ENCODE measurements at places on chromosomes 11 and 22.
A peak's percentile ranks its signal among the peaks of the same experiment; 100 is the strongest.

DNA sequence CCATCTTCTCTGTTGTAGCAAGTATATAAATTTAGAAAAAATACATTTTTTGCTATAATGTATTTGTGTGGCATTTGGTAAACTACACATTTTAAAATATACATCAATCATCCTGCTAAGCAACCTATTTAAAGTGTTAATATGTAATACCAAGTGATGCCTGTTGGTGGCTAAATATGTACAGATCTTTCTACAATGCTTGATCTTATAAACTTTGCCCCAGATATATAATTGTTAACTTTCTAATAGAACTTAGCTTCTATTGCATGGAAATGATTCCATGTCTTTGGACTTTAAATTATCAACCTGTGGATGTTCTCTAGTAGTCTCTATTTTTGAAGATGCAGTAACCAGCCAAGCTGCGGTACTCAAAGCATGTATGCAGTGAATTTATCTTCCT lies 1260.4 kb upstream of the RAG2 start:
- no peak for DNase-seq

DNA sequence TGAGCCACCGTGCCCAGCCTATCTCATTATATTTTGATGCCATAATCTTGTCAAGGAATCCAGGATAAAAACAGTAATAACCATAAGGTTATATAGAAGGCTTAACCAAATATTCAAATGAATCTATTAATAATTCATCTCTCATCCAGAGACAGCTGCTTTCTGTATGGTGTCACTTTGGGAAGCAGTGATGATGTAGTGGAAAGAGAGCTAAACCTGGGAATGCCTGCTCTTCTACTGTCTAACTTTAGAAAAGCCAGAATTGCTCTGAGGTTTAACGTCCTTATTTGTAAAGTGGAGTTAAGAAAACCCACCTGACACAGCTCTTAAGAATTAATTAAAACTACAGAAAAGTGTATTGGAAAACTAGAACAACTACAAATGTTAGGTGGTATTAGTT lies 29.3 kb upstream of the OR10D3 start:
- DNase-seq = no peak

DNA sequence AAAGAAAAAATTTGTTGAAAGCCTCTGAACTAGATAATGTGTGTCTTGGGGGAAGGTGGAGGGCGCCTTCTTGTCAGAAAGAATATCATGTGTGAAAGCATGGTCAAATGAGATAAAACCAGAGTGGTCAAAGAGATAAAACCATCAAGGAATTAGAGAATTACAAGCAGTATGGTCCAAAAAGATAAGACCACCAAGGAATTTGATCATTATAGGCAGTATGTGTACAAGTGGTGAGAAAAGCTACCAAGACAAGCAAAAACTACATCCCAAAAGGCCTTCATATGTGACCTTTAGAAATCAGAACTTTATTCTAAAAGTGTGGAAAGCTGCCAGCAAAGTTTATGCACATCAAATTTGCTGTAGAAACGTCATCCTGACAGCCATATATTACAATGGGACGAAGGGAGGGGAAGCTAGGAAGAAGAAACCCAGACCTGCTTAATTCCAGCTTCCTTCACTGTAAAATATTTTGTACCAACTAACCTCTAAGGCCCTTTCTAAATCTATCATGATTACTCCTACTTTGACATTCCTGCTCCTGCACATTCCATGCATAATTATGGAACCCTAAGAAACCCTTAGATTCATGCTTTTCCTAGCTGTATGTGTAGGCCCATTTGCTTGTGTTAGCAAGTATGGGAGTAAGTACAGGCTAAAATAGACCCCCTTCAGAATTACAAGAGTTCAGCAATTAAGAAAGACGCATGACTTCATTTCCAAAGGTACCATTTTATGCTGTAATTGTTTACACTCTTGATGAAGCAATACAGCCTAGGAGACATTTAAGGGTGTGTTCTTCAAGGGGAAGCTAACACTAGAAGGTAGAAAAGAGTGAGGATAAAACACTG lies 51.6 kb downstream of the LGR4 start:
- peak; percentile 50 for DNase-seq

DNA sequence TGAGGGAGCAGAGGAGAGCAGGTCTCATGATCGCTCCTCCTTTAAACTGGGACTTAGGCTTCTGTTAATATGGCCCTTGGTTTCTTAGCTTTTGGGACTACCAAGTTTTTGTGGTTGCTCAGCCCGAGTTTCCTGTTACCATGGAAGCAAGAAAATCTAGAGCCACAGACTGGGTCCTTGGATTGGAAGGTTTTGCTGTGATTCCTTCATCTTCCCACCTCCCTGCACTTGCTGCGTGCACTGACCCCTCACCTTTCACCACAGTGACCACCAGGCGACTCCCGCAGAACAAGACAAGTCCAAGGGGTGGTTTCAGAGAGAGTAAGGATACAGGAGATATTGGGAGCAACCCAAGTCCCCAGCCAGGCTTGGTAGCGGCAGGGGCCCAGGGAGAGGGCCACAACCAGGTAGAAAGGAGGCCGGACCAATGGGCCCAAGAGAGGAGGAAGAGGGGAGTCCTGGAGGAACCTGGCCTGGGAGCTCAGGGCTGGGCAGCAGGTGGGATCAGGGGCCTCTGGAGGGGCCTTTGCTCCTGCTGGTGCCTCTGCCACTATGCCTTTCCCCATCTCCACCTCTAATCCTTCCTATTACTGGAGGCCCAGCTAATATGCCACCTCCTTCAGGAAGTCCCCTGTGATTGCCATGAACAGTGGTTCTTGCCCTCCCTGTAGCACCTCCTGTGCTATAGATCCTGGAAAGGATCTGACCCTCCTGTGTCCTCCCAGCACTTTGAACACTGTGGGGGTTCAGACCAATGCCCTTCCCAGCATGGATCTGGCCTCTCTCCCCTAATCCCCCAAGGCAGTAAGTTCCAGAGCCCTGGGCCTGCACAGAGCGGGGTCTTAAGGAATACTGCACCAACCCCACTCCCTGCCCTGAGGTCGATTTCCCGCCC lies 21.2 kb downstream of the CSF2RB start:
- DNase-seq = no peak

DNA sequence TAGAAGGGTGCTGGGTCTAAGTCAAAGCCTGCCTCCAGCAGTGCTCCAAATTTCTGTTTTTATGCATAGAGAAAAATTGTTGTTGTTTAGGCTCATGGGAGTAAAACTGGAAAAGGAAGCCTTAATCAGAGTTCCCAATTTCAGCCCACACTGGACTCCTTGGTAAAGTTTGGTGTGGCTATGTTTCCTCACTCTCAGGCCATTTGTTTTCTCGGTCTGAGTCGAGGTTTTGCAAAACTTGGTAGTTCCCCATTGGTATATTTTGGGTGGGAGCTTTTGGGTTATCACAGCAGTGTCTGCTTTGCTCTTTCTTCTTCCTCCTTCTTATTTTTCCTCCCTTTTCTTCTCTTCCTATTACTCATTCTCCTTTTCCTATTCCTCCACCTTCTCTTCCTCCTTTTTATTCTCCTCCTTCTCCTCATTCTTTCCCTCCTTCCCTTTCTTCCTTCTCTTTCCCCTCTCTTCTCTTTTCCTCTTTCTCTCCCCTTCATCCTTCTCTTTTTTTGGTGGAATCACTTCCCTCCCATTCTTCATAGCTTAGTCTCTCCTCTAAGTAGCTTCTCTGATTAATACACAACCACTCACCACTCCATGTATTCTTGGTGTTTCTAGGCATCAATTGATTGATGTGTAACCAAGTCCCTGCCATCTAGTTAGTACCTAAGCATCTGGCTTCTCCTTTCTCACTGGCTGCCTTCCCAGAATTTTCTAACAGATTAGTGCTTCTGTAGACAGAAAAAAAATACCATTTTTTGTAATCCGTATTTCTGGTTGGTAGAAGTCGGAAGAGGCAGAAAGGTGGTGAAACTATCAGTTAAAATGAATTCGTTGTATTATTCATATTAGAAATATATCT lies 10.1 kb downstream of the SLC5A1 start:
- no peak for DNase-seq

DNA sequence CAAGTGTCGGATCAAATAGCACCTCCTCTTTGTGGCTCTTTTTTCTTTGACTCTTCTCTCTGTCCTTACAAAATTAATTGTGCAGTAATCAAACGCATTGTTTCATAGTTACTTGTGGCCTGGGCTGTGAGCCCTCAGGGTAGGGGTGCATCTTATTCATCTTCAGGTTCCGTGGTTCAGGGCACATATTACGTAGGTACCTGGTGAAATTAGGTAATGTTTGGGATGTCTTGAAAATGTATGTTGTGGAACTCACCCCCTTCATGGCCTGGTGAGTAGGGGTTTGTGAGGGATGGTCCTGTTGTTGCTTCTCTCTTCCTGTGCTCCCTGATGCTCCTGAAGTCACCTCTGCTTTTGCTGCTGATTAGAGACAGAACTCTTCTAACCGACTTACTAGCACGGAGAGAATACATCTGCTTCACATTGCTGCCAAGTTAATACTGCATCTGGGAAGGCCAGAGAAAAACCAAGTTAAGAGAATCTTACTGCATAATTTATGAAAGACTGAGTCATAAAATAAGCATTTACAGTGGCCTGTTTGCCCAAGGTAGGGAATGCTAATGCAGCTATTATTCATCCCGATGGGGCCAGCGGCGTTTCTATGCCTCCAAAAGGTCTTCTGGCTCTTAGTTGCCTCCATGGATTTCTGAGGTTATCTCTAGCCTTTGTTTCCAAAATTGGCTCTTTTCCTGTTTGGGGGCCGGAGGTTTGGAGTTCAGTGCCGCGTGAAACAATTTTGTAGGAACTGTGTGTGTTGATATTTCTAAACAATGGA lies 66.9 kb downstream of the TBC1D22A start:
- DNase-seq = peak; percentile 58

GRCh38 chr11:115654792-115655191 lies 150.6 kb upstream of the CADM1 start:
- DNase-seq = no peak

DNA sequence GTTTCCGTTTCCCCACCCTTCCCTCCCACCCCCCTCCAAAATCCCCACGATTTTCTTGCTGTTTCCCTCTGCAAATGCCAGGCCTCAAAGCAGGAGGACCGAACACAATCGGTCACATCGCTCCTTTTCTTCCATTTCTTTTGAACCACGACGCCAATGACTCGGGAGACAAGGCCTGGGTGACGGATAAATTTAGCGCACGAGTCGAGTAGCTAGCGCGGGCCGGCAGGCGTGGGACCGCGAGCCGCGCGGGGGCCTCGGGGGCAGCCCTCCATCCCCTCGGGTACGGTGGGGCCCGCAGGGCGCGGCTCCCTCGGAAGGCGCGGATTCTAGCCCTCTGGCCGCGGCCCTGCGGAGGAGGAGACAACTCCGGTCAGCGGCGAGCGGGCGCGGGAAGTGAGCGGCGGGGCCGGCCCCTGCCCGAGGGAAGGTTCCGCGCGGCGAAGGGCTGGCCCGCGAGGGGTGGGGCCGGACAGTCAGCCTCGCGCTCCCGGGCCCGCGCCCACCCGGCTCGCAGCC lies 414 bp downstream of the JOSD1 start:
- no peak for DNase-seq

GRCh38 chr22:22767876-22768602 lies 119.6 kb upstream of the IGLL5 start:
- DNase-seq = no peak

DNA sequence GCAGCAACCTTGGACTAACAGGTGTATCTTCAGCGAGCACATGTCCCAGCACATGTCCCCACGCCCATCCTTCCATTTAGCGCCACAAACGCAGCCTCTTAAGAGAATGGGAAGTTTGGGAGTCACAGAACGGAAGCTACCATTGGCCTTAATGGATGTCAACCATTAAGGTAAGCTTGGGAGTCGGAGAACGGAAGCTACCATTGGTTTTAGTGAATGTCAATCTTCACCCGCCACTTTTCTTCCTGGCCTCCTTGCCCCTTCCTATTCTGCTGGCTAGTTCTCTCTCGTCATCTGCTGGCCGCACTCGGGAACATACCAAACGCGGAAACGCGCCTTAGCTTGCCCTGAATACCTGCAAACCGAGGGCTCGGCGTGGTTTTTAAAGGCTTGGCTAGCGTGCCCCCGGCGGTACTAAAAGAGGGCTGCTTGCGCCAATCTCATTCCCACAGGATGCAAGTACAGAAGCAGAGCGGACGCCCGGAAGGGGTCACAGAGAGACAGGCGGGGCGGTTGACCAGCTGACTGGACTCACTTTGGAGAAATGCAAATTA lies 24.3 kb downstream of the GLYATL1 start:
- DNase-seq = peak; percentile 49

DNA sequence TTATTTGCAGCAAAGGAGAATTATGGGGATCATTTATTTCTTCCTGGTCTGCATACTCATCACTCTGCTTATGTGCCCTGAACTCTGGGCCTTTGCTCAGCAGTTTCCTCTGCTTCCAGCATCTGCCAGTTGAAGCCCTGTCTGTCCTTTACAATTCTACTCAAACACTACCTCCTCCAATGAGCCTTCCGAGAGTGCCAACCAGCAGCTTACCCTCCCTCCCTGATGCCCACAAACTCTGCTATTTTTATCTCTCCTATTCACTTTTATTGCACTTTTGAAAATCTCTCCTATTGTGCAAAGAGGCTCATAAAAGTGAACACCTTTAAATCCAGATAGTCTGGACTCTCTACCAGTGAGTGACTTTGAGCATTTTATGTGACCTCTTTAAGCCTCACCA lies 3.6 kb upstream of the ME3 start:
- DNase-seq = no peak

GRCh38 chr22:32684822-32685187 lies 116.7 kb upstream of the TIMP3 start:
- no peak for DNase-seq

- no peak for DNase-seq
Observed at GRCh38 chr11:132248580-132248979, 878.2 kb downstream of the NTM start.

DNA sequence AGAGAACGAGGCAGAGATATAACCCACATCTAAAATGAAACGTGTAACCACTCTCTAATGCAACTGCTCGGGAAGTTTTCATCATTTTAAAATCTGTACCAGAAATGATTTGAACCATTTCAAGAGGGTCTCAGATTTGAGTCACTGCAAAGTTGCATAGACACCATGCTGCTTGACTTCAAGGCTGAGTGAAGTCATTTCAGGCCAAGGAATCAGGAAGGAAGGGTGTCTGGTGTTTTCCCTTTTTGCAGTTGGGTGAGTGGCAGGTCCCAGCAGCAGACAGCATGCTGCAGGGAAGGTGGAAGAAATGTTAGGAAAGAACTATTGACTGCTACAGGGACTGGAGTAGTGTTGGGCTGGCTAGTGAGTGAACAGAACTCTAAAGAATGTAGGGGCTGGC lies 16.5 kb downstream of the TANGO2 start:
- no peak for DNase-seq

GRCh38 chr22:45684752-45685574 lies 13.3 kb downstream of the ATXN10 start:
- DNase-seq = no peak
